ENCODE measurements at places on chromosomes 11 and 22.

GRCh38 chr11:8593935-8594909, at the start of gene STK33:
Gene STK33 (minus strand): TSS chr11:8594228. CDS start chr11:8474905, 119,323 bp downstream.
- DNase-seq: no peak

- no peak for DNase-seq
Measured at GRCh38 chr11:61771985-61772455, 19.6 kb downstream of the MYRF start.

GRCh38 chr22:19855504-19856409, 1.1 kb upstream of the GNB1L start:
- no peak for DNase-seq

DNA sequence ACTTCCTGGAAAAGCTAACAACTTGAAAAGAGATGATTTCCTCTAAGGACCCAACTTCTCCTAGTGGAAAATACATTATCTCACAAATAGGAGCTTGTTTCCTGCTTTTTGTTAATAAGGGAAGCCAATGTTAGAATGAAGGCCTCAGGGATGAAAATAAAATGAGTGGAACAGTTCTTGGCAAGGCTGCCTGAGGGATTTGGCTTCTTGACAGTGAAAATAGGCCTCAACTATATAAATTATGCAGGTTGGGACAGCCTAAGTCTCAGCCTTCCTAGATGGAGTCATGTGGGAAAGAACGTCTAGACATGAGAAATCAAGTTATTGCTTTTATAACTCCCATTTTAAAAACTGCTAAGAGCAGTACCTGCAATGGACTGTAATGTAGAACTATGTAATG, 92.8 kb upstream of the FIBIN start:
- DNase-seq: no peak

- DNase-seq: no peak
Measured at GRCh38 chr22:45786726-45787125, 115.1 kb downstream of the ATXN10 start.

DNA sequence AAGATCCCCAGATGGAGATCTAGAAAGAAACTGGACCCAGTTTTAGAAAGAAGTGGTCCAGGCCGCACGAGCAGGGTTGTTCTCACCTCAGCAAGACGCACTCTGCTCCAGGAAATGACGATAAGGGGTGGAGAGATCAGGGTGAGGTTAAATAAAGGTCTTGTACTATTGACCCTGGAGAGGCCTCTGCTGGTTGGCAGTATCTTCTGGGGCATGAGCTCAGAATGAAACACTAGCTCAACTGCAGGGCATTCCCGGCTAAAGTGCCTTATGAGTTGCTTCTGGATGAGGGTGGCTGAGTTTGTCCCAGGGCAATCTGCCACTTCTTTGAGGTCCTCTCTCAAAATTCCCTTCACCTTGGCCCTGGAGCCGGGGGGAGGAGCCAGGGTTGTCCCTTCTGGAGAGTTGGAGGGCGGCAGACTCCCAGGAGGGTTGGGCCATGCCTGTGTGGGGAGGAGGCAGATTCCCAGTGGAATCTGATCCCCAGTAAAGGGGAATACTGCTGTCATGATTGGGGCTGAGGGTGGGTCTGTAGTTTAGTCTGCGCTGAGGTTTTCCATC, 10.9 kb downstream of the USP2 start:
- DNase-seq: peak; percentile 56

- DNase-seq: no peak
Measured at GRCh38 chr11:61069427-61069826, 32.9 kb upstream of the CD5 start.

- no peak for DNase-seq
Measured at GRCh38 chr11:92607969-92608722, 361.3 kb upstream of the MTNR1B start.

GRCh38 chr11:119523539-119524157, 100.7 kb upstream of the THY1 start:
- DNase-seq: no peak

GRCh38 chr11:61911128-61911700, 6.2 kb downstream of the RAB3IL1 start:
- DNase-seq: no peak

DNA sequence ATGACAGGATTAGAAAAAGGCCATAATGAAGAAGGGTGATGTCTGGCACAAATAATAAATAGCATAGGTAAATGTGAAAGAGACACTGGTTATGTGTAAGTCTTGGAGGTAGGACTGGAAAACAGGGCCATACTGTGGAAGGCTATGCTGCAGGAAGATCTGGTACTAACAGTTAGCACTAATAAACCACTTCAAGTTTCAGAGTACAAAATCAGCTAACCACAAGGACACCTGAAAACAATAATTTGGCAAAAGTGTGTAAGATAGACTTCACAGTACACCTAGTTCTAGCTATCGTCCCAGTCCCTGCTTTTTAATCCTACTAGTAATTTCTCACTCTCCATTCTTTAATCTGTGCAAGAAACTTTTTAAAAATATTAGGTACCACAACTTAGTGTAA, 44.3 kb downstream of the CWF19L2 start:
- DNase-seq: no peak

DNA sequence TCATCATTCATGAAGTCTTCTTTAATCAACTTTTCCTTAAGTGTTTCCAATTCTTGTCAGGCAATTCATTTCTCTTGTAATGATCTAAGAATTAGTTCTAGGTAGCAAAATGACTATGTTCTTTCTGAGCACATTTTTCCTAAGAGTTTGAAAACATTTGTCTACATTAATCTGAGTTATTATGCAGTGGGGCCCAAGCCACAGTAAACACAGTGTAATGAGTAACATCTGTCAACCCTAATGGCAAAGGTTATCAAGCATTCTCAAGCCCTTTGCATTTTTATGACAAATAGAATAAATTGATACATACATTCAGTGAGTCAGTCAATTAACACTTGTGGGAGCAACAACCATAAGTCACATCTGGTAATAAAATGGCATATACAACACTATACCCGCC, 106.7 kb upstream of the ZC3H12C start:
- no peak for DNase-seq

- no peak for DNase-seq
Measured at GRCh38 chr22:29219881-29220670, 14.4 kb downstream of the EMID1 start.

DNA sequence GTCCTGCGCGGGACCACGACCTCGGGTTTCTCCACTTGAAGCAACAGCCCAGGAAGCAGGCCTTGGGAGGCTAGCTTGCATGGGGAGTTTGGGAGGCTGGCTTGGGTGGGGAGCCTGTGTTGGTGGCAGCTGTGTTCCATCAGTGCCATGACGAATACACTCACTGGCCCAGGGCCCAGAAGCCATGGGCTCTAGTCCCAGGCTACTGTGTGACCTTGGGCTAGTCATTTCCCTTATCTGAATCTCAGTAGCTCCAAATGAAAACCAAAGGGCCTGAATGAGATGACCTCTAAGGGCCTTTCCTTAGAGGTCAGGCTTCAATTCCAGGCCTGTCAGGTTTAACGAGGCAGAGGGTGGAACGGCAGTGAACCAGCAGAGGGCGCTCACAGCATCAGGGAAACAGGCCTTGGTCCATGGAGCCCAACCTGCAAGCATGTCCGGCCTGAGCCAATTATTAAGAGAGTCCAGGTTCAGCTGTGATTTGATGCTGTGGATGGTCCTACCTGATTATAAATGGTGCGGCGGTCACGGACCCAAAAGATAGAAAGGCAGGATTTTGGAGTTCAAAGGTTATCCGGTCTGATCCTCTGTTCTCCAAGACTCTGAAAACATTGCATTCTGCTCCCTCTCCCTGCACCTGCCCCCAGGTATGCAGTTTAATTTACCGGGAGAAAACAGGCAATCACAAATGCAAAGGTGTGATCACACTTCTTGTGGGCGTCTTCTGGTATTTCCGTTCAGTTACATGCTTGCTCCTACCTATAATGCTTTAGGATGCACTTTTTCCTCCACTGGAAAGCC, 15.9 kb downstream of the PTPN5 start:
- peak; percentile 60 for DNase-seq

- DNase-seq: no peak
Measured at GRCh38 chr11:65742353-65742752, 21.8 kb upstream of the RNASEH2C start.

GRCh38 chr11:62555464-62556107, 9.0 kb upstream of the AHNAK start:
- peak; percentile 92 for DNase-seq

GRCh38 chr11:104049116-104049515, 12.7 kb downstream of the DDI1 start:
- no peak for DNase-seq

DNA sequence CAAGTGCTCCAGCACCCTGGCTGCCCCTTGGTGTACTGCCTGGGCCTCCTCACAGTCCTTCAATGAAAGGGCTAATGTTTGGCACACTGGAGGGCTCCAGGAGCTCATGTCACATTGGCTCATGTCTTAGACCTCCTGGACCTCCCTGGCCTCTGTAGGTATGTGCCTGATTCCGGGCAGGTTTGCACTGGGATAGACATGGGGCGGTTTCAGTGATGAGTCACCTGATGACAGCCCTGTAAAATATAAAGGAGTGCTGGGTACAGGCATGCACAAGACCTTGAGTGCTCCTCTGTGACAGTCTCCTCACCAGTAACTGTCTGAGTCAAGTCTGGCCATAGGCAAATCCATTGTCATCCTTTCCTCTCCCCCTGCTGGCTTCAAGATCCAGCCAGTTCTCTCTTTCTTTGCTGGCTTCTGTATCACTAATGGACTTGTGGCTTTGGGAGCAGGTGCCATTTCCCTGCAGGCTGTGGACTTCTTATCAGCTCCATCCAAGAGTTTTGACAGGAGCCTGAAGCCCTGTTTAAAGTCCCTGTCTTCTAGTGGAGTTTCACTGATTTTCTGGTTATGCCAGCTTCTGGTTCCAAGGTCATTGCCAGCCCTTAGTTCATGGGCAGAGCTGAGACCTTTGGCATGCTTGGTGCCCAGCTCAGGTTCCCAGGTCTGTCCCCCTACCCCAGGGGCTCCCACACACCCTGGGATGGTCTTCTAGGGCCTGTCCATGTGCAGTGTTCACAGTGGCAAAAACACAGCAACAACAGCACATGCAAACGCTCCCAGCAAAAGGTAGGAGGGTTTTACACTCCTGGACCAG, 22.7 kb upstream of the P2RY2 start:
- no peak for DNase-seq

DNA sequence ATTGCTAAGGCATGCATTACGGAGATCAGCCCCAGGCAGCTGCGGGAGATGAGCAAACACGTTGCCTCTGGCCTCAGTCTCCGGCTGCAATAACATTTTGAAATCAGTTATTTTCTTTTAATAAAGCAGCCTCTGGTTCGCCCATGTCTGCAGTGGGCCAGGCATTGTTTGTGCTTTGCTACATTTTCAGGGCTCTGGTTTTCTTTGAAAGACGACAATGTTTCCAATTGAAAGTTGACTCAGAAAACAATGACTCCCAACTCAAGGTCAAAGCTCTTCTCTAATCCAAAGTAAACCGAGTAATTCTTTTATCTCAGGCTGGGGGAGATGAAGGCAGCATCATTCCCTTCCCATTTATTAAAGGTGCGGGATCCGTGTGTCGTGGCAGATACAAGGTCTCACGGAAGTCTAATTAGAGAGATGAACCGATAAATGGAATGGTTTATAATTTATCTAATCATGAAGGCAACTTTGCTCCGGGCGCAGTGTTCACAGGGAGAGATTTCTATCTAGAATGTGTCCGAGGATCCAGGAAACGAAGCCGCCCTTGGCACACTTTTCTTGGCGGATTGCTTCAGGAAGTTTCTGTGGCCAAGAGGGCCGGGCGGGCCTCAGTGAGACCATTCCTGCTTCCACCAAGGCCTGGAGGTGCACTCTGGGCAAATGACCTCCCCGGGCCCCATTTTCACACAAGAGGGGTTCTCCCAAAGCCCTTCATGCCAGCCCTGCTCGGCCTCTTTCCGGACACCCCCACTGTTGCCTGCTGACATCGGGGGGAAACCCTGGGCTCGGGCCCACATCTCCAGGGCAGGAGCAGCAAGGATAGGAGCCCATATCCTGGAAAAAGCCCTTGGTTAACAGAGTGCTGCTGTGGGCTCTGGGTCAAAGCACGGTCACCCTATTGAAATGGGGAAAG, 811.4 kb downstream of the BRD1 start:
- no peak for DNase-seq

GRCh38 chr11:46254133-46254491, 23.4 kb upstream of the CREB3L1 start:
- no peak for DNase-seq

DNA sequence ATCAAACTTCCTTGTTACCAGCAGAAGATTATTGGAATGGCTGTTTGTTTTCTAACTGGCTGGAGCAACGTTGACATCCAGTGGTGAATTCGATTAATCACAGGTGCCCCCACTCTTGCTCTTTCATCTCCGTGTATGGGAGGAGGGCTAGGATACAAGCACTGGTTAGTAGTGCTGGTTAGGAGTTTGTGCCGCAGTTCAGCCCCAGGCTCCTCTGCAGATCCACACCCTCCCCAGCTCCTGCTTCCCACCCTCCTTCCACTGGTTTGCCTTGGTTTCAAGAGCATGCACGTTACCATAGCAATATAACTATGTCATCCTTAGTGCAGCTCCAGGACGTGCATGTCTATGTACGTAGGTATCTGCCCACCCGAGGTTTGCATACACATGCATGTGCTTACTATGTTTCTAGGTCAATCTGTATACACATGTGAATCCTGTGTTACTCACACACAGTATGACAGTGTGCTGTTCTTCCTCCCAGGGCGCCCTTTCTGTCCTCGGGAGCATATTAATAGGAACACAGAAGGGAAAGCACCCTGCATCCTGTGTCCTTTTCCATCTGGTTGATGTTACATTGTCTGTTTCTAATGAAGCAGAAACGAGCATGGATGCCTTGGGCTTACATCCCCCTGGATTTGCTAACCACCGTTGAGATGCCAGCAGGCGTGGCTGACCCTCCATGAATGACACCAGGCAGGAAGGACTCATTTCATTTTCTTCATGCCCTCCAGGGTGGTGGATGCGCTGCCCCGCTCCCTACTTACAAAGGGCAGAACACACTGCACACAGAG, 539.3 kb downstream of the OPCML start:
- no peak for DNase-seq

DNA sequence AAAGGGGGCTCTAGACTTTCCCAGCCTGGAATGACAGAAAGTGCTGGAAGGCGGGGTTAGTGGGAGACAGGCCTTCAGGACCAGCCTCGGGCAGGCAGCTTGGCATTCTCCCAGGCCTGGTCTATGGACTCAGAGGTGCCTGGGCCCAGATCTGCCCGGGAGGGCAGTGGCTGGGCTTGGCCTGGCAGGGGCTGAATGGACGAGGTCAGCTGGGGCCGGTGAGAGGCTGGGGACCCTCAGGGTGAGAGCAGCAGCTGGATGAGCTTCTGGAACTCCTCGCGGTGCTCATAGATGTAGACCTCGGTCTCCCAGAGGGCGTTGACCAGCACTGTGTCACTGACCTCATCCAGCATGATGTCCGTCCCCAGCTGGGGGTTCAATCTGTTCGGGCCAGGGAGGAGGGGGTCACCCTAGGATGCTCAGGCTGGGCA, 1.5 kb upstream of the BAIAP2L2 start:
- DNase-seq: no peak

GRCh38 chr11:126888115-126888712, 112.4 kb downstream of the KIRREL3 start:
- DNase-seq: no peak

GRCh38 chr11:47164321-47164720, 12.4 kb downstream of the ARFGAP2 start:
- no peak for DNase-seq

All from T-helper 2 cell (primary cell).